ENCODE measurements at places on chromosomes 7 and 10. TPM values are rescaled to one million over a fixed set of nuclear protein-coding genes. Genes with fewer than 3 reads are reported as not detected.

The JCAD gene
- total RNA-seq, result 1.3 TPM

The TLL2 gene
- total RNA-seq, result 1.3 TPM

The MPP7 gene
- total RNA-seq, result 8.5 TPM

The NUTM2E gene
- total RNA-seq, result 0.09 TPM

DNA sequence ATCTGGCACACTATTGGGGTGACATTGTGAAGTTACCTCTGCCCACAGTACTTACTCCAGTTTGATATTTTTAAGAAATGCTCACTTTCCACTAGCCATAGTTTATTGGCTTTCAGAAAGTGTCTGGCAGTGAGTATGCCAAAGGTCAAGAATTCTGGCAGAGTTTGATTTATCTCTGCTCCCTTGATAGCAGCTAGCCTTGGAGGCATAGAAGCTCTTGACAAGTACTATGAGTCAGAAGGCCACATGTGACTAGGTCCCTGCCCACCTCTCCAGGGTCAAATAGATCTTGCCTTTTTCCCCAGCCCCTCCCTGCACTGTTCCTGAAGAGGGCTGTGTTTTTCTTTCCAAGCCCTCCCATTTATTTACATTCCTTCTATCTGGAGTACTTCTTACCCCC is 202.2 kb downstream of the AUTS2 start:
- no peak for DNase-seq

DNA sequence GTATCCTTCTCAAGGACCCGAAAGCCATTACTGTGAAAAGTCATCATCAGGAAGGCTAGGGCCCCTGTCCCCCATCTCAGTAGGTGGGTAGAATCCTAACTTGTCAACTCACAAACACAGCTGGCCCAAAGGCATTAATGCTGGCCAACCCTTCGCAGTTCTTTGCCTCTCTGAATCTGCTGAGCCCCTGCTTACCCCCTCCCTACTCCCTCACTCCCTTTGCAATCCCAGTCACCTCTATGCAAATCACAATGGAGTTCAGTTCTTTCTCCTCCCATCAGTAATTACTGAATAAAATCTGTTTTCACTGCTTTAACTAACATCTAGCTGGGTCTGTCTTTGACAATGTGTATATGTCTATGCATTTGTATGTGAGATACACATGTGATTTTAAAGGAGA is 38.1 kb upstream of the AOAH start:
- DNase-seq, result no peak

GRCh38 chr10:103086799-103087198 is 106.3 kb downstream of the NT5C2 start:
- no peak for DNase-seq

DNA sequence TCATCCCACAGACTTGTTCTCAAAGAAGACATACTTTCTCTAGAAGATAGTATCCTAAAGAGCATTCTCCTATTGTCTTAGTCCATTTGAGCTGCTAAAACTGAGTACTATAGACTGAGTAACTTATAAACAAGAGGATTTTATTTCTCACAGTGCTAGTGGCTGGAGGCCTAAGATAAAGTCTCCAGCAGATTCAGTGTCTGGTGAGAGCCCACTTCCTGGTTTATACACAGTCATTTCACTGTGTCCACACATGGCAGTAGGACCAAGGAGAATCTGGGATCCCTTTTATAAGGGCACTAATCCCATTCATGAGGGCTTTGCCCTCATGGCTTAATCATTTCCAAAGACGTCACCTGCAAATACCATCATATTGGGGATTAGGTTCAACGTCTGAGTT is 68.7 kb downstream of the LRRC17 start:
- DNase-seq, result no peak

GRCh38 chr10:67284589-67284988 is 358.8 kb downstream of the LRRTM3 start:
- no peak for DNase-seq

DNA sequence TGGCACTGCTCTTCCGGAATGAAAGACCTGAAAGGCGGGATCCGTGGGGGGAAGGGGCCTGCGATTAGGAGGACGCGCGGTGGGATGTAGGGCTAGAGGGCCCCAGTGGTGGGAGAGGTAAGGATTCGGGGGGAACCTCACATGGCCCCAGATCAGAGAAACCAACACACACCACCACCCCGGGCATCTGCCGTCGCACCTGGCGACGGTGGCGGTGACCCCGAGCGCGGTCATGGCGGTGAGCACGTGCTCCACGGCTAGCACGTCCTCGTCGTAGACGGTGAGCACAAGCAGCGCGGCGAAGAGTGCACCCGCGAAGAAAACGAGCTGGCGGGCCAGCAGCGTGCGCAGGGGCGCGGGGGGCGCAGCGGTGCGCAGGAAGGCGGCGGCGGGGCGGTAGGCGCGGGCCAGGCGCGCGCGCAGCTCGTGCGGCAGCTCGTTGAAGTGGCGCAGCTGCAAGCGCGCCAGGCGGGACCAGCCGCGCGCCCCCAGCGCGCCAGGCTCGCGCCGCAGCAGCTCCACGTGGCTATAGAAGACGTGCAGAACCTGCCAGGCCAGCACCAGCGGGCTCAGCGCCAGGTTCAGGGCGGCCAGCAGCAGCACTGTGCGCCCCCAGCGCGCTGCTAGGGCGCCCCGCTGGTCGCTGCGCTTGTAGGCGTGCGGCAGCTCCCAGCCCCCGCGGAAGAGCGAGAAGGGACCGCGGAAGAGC is 5.7 kb downstream of the ATG9B start:
- peak; percentile 66 for DNase-seq

- DNase-seq, result no peak
These were observed 804.2 kb downstream of the MAGI2 start for GRCh38 chr7:78649236-78649635.

DNA sequence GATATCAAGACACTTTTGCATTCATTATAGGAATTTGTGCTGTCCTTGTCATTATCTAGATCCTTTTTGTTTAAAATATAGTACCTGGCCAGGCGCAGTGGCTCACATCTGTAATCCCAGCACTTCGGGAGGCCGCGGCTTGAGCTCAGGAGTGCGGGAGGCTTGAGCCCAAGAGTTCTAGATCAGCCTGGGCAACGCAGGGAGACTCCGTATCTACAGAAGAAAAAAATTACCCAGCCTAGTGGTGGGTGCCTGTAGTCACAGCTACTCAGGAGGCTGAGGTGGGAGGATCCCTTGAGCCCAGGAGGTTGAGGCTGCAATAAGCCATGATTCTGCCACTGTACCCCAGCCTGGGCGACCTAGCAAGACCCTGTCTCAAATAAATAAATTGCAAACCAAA is 621 bp upstream of the MORN4 start:
- peak; percentile 16 for DNase-seq

GRCh38 chr10:99343262-99343661 is 14.1 kb downstream of the CNNM1 start:
- DNase-seq, result no peak

DNA sequence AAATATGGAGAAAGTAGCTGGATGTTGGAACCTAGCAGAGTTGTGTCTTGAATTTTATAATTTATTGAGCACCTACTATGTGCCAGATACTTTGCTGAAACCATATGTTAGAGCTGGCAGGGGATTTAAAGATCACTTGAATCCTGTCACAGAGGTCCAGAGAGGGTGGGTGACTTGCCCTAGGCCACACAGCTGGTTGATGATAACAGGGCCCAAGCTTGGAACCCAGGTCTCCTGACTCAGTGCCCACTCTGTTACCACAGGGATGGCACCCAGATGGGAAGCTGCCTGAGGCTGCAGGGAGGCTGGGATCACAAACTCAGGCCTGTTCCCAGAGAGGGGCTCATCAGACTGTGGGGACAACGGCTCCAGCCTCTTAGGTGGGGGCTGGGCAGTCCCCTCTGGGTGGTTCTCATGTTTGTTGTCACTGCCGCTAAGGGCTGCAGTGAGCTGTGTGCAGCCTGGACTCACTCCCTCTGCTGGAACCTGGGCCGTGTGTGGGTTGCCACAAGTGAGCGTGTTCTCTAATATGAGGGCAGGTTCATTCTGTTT is 18.6 kb downstream of the GOLGA7B start:
- DNase-seq, result no peak

- no peak for DNase-seq
These were observed 521.5 kb downstream of the PTPRN2 start for GRCh38 chr7:158066085-158066484.

DNA sequence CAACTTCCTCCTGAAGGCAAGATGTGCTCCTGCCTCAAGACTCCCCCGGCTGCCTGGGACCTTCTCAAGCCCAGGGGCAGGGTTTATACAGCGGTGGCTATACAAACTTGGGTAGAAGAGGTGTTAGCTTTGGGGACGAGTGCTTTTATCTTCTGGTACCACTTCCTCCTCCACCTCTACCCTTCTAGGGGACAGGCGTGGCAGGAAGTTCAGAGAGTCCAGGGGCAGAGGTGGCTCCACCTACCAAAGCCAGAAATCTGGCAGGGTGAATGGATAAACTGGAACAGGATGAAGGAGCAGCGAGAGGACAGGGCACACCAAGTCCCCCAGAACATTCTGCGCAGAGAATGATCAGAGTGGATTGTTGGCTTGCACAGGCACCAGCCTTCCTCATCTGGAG is 24.0 kb upstream of the TM9SF3 start:
- no peak for DNase-seq

DNA sequence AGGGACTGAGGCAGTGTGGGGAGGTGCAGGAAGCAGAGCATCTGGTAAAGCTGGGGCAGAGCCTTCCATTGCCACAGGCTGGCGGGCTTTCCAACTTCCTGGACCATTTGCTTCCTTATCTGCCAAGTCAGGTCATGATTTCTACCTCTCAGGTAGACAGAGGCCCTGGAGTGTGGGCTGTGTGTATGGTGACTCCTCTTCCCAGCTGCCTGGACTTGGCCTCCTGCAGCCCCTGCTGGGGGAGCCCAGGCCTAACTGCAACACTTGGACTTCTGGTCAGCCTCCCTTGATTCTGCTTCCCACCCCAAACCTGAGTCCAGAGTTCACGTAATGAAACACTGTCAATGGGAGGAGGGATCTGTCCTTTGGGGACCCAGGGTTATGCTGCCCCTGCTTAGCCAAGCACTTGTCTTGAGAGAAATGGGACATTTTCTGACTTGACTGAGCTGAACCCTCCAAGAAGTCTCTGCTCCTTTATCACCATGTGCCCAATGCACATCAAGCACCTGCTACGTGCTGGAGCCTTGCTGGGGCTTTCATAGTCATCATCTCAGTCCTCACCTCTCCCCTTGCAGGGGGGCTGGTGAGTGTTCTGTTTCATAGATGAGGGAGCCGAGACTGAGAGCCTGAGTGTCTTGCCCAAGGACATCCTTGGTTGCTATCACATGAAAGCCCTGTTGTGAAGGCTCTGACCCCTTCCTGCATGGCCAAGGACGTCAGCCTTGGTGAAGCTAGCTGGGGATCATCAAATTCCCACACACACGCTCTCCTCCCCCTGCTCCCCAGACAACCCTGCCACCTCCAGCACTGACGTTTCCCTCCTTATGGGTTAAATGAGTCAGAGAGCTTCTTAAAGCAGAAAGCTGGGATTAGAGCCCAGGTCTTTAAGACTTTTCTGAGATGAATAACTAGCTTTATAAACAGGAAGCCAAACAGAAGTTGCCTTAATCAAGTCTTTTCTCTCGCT is 3.4 kb downstream of the CLEC2L start:
- no peak for DNase-seq

DNA sequence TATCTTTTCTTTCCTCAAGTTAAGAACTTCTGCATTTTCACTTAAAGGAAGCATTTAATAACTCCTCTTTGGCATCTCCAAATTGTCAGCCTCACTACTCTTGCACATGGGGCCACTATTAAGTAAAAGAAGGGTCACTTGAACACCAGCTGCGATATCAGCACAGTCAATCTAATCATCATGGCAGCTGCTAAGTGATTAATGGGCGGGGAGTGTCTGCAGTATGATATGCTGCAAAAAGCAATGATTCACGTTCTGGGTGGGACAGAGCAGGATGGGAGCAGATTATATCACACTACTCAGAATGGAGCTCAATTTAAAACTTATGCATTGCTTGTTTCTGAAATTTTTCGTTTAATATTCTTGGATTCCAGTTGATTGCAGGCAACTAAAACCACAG is 447.4 kb upstream of the PFKP start:
- no peak for DNase-seq

DNA sequence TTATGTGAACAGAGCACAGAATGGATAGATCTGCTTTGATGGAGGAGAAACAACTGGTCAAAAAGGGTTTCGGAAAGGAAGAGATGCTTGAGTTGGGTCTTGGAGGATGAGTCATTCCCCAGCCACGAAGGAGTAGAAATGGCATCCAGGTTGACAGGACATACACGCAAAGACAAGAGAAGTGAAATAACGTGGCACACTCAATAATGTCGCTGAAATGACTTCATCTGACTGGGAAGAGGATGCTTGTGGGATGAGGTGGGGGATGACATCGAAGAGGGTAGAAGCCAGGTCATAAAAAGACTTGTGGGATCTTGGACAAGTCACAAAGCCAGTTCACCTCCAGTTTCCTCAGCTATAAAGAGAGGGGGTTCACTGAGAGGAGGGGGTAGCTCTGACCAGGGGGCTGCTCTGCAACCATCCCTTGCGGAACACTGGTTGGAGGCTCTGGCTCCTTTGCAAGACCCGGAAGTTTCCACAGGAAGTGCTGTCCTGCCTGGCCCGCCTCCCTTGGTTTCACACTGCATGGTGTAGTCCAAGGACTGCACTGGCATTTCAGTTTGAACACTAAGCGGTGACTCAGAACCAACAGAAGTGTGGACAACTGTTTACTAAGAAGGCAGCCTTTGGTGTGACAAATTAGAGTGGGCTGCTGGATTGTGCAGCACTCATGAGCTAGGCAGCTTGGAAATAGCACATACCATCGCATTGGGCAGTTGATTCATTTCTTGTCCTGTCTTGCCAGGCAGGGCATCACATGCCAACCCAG is 189.9 kb upstream of the ADO start:
- DNase-seq, result no peak

DNA sequence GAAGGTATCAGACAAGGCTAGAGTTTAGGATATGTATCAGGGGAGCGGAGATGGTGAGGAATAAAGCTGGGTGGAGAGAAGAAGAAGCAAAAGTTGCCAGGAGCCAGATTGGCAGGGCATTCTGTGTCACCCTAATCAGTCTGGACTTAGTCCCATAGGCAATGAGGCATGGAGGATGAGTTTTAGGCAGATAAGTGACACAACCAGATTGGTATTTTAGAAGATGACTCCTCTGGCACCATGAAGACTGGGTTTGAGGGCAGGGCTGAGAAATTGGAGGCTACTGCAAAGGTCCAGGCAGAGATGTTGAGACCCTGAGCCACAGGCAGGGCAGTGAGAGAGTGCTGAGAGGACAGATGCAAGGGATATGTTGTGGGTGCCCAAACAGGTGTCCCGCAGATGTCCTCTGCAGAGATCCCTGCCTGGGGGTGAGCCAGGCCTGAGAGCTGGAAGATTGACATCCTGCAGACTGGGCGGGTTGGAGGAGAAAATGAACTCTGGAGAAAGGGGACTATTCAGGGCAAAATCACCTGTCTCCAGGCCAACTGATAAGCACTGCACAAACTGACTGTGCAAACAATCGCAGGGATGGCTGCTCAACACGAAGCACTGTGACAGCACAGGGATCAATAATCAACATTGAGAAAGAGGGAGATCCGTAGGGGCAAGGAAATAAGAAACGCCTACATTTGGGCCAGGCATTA is 11.9 kb upstream of the HABP2 start:
- no peak for DNase-seq

All from neural progenitor cell (in vitro differentiated cells).